EH (cell line): ENCODE measurements at places on chromosomes 6 and 20.

GRCh38 chr6:114000069-114000468, 29.1 kb upstream of the HDAC2 start:
- DNase-seq = peak; percentile 70

DNA sequence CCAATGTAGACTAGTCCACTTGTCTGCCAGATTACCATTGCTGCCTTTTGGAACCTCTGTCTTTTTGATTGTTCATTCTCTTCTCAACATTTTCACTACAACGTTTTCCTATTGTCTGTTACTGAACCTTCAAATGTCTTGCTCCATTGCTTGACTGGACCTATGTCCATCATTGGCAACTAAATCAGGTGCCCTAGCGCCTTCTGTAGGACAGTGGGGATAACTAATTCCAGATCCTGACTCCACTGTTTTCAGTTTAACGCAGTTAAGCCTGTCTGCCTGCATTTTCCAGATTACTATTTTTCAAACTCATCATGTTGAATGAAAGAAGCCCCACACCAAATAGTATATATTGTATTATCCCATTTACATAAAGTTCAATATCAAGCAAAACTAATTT, 433.6 kb downstream of the RNF144B start:
- DNase-seq = no peak

- DNase-seq = peak; percentile 61
Observed at GRCh38 chr6:27838945-27839625, 73.1 kb downstream of the OR2B2 start.

DNA sequence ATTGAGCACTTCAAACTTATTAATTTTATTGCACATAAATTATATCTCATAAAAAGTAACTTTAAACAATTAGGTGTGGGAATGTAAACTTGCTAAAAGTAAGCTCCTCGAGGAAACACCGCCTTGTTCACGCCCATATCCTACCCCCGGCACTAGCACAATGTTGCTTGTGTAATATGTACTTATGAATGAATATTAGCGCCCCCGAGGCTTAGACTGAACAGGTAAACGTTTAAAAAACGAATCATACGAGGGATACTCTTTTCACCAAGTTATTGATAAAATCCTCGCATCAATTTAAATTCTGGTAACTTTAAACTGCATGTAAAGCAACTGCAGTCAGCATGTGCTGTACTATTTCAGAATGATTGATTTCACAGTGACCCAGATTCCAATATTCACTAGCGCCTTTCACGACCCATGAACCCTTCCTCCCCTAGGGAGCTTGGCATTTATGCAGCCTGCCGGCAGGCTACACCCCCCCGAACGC, 637 bp downstream of the TFB1M start:
- peak; percentile 13 for DNase-seq

DNA sequence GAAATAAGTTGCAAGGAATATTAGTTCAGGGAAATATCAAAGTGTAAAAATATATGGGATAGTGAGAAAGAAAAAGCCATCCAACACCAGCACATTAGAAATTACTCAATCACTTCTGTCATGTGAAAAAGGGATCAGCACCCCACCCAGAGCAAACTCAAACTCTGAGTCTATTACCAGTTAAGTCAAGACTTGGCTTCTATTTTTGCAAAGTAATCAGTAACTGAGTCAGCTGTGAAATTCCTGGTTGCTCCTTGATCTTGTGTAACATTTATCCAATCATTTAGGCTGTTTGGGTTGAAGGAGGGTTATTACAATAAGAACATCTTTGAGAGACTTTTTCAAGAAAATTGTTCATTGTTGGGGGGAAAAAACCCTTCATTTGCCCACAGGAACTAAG, 51.2 kb downstream of the SLC22A23 start:
- DNase-seq = peak; percentile 30
